ENCODE measurements at places on chromosomes 16 and 17.

DNA sequence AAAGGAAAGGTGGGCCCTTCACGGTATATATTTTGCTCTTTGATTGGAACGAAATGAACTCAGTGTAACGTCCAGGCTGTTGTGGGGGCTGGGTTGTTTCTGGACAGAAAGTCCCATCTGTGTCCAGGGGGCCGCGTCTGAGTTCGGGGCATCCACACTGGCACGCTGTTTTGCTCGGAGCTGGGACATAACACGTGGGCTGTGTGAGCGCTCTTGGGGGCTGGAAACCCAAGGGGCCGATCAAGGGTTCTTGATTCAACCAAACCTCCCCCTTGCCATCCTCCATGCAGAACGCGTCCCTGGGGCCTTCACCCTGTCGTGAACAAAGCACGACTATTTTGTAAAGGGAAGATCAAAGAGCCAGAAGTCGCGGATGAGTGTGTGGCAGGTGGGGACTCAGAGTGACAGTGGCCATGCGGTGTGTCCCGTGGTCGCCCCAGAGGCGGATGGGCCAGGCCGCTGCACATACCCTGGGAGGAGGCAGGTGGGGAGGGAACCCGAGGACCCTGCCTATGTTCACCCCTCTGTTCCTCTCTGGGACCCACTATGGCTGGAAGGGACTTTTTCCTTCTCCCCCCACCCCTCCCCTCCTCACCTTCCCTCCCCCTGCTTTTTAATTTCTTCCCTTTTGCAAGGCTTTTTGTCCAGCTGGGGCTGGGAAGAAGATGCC is 387.2 kb downstream of the SEC14L1 start:
- no peak for DNase-seq

DNA sequence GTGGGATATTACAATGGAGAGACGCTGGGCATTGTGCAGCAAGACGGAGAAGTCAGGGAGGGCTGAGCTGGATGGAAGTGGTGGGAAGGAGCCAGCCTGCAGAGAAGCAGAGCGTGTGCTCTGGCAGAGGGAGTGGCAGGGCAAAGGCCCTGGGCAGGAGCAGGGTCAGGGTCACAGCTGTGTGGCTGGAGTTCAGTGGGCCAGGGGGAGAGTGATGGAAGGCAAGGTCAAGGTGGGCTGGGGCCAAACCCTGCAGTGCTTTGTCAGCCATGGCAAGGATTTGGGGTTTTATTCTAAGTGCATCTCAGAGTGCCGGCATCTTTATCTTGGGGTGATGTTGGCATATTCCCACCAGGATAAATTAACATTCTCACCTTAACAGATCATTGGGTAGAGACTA is 31.9 kb upstream of the C16orf78 start:
- no peak for DNase-seq

DNA sequence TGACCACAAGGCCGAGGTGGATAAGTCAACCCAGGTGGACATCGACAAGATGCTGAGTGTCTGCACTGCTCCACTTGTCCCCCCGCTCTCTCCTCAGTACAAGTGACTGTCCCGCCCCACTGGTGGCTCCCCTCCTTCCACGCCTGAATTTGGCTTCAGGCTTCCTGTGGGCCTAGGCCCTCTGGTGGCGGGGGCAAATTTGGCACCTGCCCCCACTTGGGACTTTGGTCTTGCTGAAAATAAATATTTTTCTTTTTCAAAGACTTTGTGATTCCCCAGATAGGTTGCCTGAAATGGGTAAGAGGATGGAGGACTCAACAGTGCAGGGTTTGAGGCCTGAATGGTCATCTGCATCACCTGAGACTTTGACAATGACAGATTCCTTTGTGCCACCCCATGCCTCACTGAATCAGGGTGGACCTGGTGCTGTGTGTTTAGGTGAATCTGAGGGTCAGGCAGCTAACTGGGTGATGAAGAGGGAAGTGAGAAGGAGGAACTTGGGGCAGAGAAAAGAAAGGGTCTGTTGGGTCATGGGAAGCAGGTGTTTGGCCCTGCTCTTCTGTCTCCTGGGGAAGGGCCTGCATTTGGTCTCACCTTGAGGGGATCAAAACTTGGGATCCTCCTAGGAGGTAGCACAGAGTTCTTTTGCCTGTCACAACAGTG is 2.0 kb downstream of the C16orf86 start:
- no peak for DNase-seq

- no peak for DNase-seq
Measured at GRCh38 chr16:88063211-88063773, 112.1 kb downstream of the BANP start.

All from kidney capillary endothelial cell (primary cell).